ENCODE measurements at places on chromosomes 5 and 9.

DNA sequence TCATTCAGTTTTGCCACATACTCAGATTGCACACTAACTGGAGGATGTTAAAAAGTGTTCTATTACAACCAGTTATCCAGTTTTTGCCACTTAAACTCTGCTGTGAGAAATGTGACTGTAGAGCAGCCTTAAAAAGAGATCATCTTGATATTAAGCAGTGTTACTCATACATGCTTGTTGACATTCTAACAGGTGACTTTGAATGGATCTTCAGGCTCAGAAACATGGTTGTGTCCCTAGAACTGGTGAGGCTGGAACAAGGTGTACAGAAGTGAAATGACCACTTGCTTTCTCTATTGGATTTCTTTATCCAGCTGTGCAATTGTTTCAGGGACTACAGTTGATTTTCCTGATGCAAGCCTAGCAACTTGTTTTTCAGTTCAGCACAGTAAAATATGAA, 166.1 kb upstream of the CCDC152 start:
- DNase-seq: no peak

DNA sequence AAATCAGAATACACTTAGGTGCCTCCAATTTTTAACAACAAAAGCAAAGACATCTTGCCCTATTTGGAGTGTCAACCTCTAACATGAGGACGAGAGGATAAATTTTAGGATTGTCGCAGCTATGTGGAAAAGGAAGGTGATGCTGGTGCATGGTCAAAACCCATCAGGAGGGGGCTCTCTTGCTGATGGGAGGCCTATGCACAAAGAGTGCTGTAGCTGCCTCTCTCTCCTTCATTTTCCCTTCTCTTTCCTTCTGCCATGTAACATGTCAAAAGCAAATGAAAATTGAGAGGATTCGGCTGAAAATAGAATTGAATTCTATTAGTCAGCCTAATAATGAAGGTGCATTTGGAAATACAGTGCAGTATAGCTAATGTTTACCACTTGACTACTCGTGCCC, 578.7 kb upstream of the ZNF462 start:
- DNase-seq: no peak

- no peak for DNase-seq
Observed at GRCh38 chr5:73515232-73515631, 17.0 kb downstream of the BTF3 start.

- no peak for DNase-seq
Observed at GRCh38 chr9:82783045-82783444, 279.9 kb downstream of the RASEF start.

- DNase-seq: no peak
Observed at GRCh38 chr5:66515209-66515608, 81.0 kb upstream of the MAST4 start.

DNA sequence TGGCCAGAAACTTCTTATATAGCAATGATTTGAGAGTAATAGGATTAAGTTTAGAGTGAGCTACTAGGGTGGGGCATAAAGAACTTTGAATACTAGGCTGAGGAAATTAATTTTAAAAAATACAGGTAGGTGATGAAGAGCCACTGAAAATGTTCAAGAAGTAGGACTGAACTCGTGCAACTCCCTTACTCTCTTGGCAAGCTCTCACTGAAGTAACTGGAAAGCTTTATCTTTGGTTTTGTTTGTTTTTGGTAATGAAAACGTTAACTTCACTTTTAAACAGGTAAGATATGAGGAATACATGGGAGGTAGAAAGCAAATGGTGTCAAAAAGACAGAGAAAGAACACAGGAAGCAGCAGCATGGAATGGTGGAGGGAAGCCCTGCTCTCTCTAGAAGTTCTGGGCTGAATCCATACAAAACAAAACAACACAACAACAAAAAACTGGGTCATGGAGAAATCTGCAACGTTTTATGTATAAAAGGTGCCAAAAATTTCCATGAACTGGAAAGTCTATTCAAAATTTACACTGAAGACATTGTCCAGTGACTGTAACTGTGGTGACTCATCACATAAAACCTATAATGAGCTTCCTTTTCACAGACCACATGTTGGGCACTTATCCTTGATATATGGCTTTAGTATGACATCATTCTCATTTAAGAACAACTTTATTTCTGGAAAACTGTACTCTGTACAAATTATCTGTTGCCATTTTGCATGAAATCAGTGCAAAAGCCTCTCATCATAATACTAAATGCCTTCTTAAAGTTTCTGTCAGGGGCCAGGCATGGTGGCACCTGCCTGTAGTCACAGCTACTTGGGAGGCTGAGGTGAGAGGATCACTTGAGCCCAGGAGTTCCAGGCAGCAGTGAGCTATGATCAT, 91.2 kb upstream of the CHD1 start:
- no peak for DNase-seq

DNA sequence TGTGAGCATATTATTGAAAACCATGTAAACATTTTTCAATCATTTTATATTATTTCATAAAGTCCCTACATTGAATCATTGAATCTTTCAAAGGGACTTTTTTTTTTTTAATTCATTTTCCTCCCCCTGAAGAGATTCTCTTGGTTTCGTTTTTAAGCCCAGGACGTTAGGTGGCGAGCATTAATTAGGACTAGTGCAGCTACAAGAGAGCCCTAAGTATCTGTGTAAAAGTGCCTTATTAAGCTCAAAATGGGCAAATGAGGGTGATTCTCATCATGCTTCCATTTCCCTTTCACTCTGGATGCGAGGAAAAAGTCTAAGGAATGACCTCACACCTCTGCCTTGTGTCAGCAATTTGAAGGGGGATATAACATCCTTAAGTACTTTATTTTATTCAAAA, 517.9 kb upstream of the ITGA1 start:
- no peak for DNase-seq

GRCh38 chr5:22844636-22845035, 8.5 kb downstream of the CDH12 start:
- no peak for DNase-seq

GRCh38 chr9:100637787-100638186, 59.9 kb downstream of the CAVIN4 start:
- no peak for DNase-seq

DNA sequence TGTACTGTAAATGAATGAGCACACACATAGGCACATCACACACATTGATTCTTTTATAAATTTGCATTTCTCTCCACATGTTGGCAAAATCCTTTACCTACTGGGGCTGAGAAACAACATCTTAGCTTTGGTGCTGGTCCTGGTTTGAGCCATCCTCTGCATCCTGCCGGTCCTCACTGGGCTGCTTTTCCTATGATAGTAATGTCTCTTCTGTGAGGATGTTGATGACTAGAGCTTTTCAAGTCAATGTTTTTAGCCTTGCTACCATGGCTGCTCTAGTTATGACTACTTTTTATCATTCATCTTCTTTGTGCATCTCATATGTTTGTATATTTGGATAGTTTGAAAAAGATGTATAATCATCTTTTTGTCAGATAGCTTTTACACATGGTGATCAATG, 280.4 kb upstream of the CD180 start:
- DNase-seq: no peak

DNA sequence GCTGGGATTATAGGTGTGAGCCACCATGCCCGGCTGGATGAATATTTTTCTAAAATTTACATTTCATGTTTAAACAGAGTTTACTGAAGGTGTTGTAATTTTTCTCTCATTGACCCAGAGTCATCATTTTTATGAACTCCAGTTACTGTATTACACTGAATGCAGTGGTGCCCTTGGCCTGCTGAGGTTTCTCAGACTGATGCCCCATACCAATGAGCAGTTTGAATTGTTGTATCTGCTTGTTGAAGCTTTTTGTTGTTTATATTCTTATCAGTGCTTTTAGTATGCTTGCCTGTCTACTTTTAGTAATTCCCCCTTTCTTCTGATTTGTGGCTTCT, 29.9 kb downstream of the NFX1 start:
- no peak for DNase-seq
